ENCODE measurements at places on chromosomes 7 and 10. TPM values are rescaled to one million over a fixed set of nuclear protein-coding genes. Genes with fewer than 3 reads are reported as not detected.

The SLC16A12 gene
- polyA plus RNA-seq: not detected

The STAM gene
- polyA plus RNA-seq: 30.8 TPM

The NKX2-3 gene
- not detected for polyA plus RNA-seq

The MCM10 gene
- 4.7 TPM for polyA plus RNA-seq

The TCAF2 gene
- polyA plus RNA-seq: 2.7 TPM

The CUZD1 gene
- polyA plus RNA-seq: 0.22 TPM

The SPAM1 gene
- not detected for polyA plus RNA-seq

The UPK3BL2 gene
- 0.83 TPM for polyA plus RNA-seq

The LOXL4 gene
- 320 TPM for polyA plus RNA-seq

The VSTM4 gene
- polyA plus RNA-seq: 12.4 TPM

The DKK1 gene
- 747 TPM for polyA plus RNA-seq

The JMJD1C gene
- polyA plus RNA-seq: 34.6 TPM

The ASB10 gene
- not detected for polyA plus RNA-seq

The TFR2 gene
- 0.79 TPM for polyA plus RNA-seq

The C10orf105 gene
- polyA plus RNA-seq: 0.06 TPM

The NODAL gene
- polyA plus RNA-seq: not detected

The SKIDA1 gene
- 0.80 TPM for polyA plus RNA-seq

The LRRC18 gene
- not detected for polyA plus RNA-seq

The GIMAP2 gene
- 0.13 TPM for polyA plus RNA-seq

The C7orf57 gene
- polyA plus RNA-seq: not detected

The XRCC2 gene
- 1.4 TPM for polyA plus RNA-seq

The DRGX gene
- polyA plus RNA-seq: 0.09 TPM

The HTR5A gene
- not detected for polyA plus RNA-seq

The GRID2IP gene
- polyA plus RNA-seq: not detected

The PDZD7 gene
- 1.1 TPM for polyA plus RNA-seq

The PPP1R9A gene
- not detected for polyA plus RNA-seq

The OR9A2 gene
- not detected for polyA plus RNA-seq

The CDNF gene
- 1.0 TPM for polyA plus RNA-seq

The RPEL1 gene
- polyA plus RNA-seq: not detected

The ATOH7 gene
- not detected for polyA plus RNA-seq

The TMEM229A gene
- not detected for polyA plus RNA-seq
